Tongue (tissue), 3 donors: ENCODE measurements at places on chromosomes 5 and 9. TPM values are rescaled to one million over a fixed set of nuclear protein-coding genes. Genes with fewer than 3 reads are reported as not detected.
A peak's percentile ranks its signal among the peaks of the same experiment; 100 is the strongest.

- DNase-seq: no peak
Measured at GRCh38 chr5:126849101-126849678, 72.3 kb downstream of the LMNB1 start.

DNA sequence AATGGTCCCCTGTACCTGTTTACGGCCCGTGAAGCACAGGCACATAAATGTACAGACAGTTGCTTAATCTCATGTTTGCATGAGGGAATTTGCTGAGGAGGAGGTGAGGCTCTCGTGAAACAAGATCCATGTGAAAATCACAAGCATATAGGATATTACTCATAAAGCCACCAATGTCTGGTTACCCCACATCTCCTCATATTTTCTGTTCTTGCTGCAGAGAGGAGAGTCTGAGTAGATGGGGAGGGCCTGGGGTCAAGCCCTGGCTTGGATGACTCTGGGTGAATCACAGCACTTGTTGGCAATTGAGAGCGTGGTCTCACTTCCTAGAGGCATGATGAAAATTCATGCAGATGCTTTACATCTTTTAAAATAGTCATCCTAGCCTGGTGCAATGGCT is 975 bp downstream of the AGXT2 start:
- DNase-seq: no peak

DNA sequence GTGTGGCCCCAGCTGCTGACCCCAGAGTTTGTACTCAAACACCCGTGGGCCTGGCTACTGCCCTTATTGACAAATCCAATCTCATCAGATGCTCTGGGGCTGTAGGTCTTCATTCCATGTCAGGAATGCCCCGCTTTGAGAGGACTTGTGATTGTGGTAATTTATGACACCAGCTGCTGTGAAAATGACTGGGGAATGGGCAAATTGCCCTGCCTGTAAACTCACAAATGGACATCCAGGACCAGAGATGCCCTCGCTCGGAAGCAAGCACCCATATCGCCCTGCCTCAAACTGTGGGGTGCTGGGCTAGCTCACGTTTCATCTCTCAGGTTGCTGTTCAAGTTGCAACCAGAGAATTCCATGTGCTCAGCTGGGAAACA is 225.9 kb upstream of the MAP3K1 start:
- DNase-seq: peak; percentile 41

- DNase-seq: no peak
Measured at GRCh38 chr5:57299986-57300385, 126.1 kb downstream of the GPBP1 start.

LPAR1 gene
- 61.5 TPM for total RNA-seq

GRIN3A gene
- total RNA-seq: 0.21 TPM

NMUR2 gene
- not detected for total RNA-seq
